ENCODE measurements at places on chromosomes 13 and 19. TPM values are rescaled to one million over a fixed set of nuclear protein-coding genes. Genes with fewer than 3 reads are reported as not detected.

Gene GIPC3
- 0.19 TPM for total RNA-seq

Gene ZFP36
- 0.27 TPM for total RNA-seq

Gene ZNF549
- 3.5 TPM for total RNA-seq

Gene DHRS12
- total RNA-seq, result 6.1 TPM

Gene GAMT
- total RNA-seq, result 23.2 TPM

Gene RNF113B
- total RNA-seq, result not detected

Gene CGB3
- total RNA-seq, result not detected

Gene SMG9
- total RNA-seq, result 5.5 TPM

Gene NKPD1
- total RNA-seq, result 0.09 TPM

Gene C5AR2
- 0.09 TPM for total RNA-seq

Gene CXCL17
- total RNA-seq, result not detected

All from endothelial cell of coronary artery (primary cell).